ENCODE measurements at places on chromosomes 2 and 18.

- no peak for DNase-seq
These were observed 46.7 kb downstream of the NDUFA10 start for GRCh38 chr2:239978411-239978810.

DNA sequence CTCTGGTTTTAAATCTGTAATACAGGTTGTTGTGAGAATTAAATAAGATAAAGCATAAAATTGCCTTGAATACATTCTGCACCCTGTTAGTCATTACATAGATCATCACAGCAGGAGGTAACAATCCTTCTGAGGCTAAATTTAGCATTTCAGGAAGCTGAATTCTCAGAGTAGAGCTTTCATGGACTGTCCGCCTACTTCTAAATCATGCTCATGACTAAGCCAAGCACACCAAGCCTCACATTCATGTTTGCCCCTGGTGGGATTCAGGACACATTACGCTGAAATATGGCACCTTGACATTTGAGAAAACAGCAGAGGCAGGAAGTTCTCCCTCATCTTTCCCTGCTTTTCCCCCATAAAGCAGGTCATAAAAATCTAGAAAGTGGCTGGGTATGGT is 16.6 kb upstream of the PIK3C3 start:
- DNase-seq: no peak

DNA sequence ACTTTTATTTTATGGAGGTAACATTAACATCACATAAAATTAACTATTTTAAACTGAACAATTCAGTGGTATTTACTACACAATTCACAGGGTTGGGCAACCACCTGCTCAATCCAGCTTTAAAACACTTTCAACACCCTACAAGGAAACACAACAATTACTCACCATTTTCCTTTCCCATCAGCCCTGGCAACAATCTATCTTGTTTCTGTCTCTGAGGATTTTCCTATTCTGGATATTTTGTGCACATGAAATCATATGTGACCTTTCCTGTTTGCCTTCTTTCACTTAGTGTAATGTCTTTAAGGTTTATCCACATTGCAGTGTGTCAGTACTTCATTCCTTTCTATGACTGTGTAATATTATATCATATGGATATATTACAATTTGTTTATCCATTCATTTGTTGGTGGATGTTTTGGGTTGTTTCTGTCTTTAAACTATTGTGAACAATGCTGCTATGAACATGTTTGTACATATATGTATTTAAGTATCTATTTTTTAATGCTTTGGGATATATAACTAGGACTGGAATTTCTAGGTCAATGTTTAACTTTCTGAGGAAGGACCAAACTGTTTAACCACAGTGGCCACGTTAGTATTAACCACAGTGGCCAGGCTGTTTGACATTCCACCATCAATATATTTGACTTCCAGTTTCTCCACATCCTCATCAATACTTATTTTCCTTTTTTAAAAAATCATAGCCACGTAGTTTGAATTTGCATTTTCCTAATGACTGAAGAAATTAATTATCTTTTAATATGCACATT is 72.4 kb upstream of the KIF5C start:
- no peak for DNase-seq

DNA sequence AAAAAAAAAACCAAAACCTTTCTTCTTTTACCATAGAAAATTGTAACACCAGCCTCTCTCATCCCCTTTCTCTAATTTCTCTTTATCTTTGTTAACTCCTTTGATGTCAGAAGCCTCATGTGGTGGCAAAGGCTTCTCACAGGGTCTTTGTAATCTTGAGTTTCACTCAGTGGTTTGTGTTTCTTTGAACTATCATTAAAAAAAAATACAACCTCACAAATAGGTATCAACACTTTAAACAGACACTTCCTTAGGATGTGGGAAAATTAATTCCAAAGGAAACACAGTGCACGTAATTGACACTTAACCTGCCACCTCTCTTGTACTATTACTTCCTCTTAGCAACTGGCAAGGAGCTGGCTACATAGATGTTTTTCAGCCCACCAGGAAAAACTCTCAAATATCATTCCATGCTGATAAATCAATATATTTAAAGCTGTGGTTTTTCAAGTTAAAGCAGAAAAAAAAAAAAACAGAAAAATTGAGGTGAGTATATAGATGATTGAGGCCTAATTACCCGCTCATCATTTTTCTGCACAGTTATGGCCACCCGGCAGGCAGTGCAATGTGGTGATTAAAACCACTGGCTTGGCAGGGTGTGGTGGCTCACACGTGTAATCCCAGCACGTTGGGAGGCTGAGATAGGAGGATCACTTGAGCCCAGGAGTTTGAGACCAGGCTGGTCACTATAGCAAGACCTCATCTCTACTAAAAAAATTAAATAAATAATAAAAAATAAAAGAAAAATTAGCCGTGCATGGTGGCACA is 193.5 kb downstream of the MYO3B start:
- DNase-seq: no peak

- no peak for DNase-seq
These were observed 25.7 kb downstream of the TUBB6 start for GRCh38 chr18:12333506-12334290.

- no peak for DNase-seq
These were observed 347.0 kb upstream of the RAB12 start for GRCh38 chr18:8262221-8262620.

DNA sequence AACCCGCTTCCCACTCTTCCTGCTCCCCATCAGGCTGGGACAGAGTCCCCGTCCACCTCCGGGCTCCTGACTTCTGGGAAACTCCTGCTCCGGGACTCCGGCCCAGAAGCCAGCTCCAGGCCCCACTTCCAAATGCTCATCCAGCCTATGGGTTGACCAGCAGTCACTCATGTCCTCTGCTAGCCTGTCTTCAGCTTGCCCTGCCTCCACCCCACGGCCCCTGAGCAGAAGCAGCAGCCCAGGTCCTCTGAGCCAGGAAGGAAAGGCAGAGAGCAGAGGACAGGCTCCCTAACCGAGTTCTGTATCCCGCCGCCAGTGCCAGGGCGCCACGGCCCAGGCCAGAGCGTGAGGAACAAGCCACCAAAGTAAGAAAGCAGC is 86.4 kb upstream of the ID2 start:
- no peak for DNase-seq

DNA sequence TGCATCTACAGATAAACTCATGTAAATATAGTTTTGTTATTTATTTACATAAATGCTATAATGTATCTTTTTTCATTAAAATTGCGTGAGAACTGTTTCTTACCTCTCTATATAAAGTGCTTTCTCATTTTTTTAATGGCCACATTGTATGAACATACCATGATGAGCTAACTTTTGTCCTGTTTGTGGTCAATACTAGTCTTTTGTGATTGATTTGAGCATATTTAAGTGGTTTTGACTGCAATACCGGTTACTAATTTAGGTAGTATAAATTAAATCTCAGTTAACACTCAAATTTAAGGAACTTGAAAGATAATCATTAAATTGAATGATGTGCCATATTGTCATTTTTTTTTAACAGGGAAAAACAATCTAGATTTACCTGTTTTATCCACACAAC is 108.2 kb downstream of the HAUS1 start:
- DNase-seq: no peak

All from CD4-positive, alpha-beta T cell treated with Interleukin-6 at 100 ng/mL for 8 hours (primary cell).